ENCODE measurements at places on chromosomes 3 and 15. TPM values are rescaled to one million over a fixed set of nuclear protein-coding genes. Genes with fewer than 3 reads are reported as not detected.

GRCh38 chr3:112136046-112136445 lies 3.0 kb upstream of the GCSAM start:
- ATAC-seq, result no peak

DNA sequence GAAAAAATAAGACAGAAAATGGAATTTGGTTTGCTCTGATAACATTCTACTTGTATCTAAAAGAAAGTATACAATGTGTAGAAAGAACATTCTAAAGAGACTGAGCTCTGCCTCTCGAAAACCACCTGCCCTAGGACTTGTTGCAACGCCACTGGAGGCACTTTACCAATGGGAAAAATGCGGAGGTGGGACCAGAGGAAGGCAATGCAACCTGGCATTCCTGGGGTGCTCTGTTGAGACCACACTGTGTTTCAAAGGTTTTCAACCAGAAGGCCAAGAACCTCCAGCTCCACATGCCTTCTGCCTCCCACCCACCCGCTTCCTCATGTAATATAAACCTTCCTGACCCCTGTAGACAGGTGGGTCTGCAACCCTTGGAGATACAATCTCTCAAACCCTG lies 4.5 kb downstream of the PROK2 start:
- no peak for ATAC-seq

Gene VPS39
- 99.6 TPM for total RNA-seq

- no peak for ATAC-seq
Observed at GRCh38 chr3:141950572-141951493, 74.4 kb downstream of the ATP1B3 start.

Gene HEXA
- total RNA-seq, result 46.3 TPM
